Heart right ventricle (tissue), 16 donors: ENCODE measurements at places on chromosomes 12 and 14.
A peak's percentile ranks its signal among the peaks of the same experiment; 100 is the strongest.

DNA sequence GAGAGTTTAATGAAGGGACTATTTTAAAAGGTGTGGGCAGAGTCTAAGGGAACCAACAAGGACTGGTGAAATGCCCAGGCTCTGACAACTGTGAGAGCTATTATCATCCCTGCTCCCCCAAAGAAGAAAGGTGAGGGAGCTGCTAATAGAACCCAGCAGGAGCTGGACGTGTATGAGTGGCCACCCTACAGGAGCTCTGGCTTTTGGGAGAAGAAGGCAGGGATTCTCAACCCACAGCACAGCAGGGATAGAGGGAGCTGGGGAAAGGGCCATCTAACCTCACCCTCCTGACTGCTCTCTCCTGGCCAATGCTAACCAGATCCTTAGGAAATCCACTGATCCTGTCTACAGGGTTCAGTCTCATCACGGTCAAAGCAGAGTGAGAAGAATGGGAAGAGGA is 57.1 kb downstream of the GRIN2B start:
- DNase-seq, result no peak

- no peak for DNase-seq
These were observed 40.9 kb upstream of the SMUG1 start for GRCh38 chr12:54229624-54230212.

GRCh38 chr14:58479975-58480374 is 52.5 kb downstream of the KIAA0586 start:
- no peak for DNase-seq

DNA sequence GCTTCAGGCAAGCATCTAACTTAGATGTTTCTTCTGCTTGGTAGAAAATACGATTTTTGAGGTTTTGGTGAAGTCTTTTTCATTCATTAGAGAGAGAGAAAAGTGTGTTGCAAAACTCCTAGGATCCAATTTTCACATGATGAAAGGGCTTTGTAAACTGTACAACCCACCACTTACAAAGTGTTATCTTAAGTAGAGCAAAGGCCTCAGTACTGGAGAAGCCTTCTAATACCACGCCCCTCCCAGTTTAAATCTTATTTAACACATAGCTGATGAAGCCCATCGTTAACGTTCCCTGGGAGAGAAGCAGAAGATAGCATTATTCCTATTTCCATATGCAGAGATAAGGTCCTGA is 869 bp downstream of the APOLD1 start:
- no peak for DNase-seq

DNA sequence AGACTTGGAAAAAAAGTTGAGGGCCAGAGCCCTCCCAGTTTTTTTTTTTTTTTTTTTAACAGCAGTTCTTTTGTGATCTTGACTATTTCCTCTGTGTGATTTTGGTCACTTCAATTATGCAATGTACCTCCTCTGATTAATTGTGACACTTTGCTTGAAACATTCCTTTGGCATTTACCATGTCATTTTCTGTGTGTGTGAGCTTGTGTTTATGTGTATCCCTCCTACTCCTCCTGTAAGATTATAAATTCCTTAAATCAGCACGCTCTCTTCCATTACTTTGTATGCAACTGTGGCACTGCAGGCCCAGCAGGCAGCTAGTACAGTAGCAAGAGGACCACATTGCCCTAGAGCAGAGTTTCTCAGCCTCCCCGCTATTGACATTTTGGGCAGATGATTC is 33.2 kb upstream of the GALNT16 start:
- no peak for DNase-seq

DNA sequence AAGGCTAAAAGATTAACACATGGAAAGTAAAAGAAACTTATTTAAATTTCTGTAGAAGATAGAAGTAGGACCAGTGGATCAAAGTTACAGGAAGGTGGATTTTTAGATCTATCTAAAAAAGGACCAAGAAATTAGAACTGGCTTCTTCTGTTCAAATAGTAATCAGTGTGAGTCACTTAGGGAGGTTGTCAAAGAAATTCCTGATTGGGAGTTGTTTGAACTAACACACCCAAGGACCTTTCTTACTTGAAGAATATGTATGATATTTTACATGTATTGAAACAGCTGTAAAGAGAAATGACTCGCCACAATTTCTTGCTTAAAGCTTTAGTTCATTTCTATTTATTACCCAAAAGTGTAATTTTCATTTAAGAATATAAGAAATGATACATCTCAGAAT is 256.9 kb downstream of the RAD51B start:
- DNase-seq, result no peak

DNA sequence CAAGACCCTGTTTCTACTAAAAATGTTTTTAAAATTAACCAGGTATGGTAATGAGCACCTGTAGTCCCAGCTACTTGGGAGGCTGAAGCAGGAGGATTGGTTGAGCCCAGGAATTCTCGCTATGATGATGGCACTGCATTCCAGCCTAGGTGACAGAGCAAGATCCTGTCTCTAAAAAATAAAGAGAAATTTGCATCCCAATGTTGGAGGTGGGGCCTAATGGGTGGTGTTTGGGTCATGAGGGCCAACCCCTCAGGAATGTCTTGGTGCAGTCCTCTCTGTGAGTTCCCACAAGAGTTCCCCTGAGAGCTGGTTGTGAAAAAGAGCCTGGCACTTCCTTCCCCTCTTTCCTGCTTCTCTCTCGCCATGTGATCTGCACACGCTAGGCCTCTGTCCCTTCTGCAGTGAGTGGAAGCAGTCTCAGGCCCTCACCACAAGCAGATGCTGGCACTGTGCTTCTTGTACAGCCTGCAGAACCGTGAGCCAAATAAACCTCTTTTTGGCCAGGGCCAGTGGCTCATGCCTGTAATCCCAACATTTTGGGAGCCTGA is 11.3 kb downstream of the ACOT6 start:
- no peak for DNase-seq

DNA sequence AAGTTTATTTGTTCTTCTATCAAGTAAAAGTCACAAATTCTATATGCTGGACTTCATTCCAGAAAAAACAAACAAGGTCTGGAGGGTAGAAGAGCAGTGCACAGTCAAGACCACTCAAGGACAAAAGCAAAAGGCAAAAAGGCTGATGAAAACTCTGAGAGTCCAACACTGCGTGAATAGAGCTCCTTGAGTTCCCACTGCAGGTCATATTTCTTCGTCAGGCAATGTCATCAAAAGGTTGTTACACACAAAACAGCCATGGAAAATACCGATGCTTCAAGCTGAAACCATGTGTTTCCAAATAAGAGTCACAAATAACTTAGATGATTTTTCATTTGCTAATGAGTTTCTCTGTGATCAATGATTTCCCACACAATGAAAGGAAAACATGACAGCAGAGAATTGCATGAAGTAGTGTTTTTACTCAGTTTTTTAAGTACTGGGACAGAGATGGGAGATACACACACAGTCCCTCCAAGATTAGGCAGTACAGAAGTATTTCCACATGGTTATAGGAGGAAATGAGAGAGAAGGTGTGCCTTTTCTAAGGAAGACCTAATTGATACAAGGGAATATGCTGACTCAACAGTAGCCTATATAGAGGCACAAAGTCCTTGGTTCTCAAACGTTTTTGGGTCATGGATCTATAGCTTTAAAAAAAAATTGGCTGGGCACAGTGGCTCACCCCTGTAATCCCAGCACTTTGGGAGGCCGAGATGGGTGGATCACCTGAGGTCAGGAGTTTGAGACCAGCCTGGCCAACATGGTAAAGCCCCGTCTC is 177.7 kb downstream of the MED13L start:
- no peak for DNase-seq

DNA sequence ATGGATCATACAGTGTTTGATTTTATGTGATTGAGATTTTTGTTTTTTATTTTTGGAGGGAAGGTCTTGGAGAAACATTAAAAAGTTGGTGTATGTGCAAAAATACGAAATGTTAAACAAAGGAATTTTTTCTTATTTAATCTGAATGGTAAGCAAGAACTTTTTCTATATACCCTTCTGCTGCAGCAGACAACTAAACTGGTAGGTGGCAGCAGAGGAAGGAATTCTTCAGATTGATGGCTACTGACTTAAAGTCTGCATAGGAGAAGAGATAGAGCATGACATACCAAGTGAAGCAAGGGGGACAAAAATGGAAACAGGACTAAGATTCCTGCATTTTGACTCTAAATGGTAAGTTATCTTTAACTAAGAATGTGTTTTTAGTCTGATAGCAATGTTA is 42.0 kb upstream of the A2ML1 start:
- DNase-seq, result no peak

GRCh38 chr12:117412465-117413188 is 51.2 kb upstream of the NOS1 start:
- peak; percentile 23 for DNase-seq

GRCh38 chr14:101133068-101133467 is 229.5 kb upstream of the RTL1 start:
- no peak for DNase-seq

- no peak for DNase-seq
These were observed 705.8 kb upstream of the USP15 start for GRCh38 chr12:61554268-61555008.

GRCh38 chr14:47520382-47520781 is 155.0 kb downstream of the MDGA2 start:
- DNase-seq, result no peak

DNA sequence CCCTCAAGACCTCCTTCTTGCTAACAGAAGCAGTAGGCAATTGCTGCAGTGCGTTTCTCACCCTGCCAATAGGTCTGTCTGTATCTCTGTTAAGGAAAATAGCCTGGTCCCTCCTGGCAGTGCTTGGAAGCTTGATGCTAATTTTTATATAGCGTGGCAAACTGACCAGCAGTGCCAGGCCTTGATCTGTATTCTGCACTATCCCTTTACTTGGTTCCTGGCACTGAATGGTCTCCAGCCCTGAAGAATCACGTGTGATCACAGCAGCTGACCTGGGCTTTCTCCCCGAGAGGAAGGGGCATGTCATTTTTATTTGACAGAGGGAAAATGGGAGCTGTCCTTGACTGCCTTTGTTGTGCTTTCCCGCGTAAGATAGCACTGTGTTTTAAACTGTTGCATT is 48.7 kb upstream of the TRAF3 start:
- DNase-seq, result no peak

DNA sequence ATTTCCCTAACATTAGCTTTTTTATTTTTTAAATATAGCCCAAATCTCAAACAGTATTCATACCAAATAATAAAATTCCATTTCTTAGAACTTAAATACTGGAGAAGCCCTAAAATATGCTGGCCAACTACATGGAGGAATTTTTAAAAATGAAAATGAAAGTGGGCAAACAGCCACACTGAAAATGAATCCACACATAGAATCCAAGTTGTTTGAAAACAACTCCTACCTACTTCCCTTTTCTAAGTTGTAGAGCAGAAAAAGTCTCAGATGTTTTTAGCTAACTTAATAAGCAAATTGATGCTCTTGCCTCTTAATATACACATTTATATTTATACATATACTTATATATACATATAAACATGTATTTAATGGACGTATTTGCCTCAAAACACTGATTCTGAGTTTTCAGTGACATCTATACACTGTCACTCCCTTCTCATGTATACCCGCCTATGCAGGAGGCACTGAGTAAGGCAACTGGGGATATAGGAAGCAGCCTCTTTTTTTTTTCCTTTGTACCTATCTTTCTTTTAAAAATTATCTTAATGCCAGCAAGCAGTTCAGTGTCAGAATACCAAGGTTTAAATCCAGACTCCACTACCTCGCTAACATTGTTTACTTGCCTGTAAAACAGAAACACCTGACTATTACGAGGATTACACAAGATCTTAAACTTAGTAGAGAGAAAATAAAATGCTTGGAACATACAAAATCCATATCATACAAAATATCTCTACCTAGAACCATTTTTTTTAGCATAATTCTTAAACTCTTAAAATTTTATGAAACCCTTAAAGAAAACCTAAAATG is 13.3 kb downstream of the DICER1 start:
- no peak for DNase-seq

DNA sequence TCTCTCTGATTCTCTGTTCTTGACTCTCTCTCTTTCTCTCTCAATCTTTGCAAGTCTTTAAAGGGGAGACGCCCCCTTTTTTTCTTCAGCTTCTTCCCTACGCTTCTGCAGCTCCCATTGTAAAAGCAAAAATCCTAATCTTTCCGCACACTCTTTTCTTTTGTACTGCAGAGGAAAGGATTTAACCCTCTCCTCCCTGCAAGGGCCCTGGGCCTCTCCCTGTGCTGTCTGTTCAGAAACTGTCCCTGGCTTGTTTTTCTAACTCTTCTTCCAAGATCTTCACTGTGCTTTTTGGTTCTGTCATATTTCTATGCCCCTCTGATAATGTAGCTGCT is 10.9 kb upstream of the SALL2 start:
- no peak for DNase-seq

- no peak for DNase-seq
These were observed 5.6 kb upstream of the ADGRD1 start for GRCh38 chr12:130948136-130948535.

DNA sequence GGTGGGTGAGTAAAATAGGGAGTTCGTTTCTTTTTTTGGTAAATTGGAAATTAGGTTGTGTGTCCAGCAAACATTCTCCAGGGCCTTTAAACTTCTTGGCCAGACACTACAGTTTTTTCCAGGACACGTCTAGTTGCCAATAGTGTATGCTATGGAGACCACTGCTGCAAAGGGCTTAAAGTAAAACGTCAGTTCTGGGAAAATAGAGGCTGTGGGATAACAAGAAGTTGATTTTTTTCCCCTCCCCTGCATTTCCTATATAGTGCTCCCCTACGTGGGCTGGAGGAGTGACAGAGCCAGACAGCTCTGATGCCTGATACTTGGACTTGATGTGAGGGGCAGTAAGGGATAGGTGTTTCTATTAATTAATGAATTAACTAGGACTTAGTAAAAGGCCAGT is 2.4 kb downstream of the ACVR1B start:
- DNase-seq, result no peak

GRCh38 chr12:25463521-25463920 is 89.6 kb downstream of the LMNTD1 start:
- DNase-seq, result no peak

GRCh38 chr12:113242026-113242418 is 20.8 kb downstream of the TPCN1 start:
- DNase-seq, result no peak

DNA sequence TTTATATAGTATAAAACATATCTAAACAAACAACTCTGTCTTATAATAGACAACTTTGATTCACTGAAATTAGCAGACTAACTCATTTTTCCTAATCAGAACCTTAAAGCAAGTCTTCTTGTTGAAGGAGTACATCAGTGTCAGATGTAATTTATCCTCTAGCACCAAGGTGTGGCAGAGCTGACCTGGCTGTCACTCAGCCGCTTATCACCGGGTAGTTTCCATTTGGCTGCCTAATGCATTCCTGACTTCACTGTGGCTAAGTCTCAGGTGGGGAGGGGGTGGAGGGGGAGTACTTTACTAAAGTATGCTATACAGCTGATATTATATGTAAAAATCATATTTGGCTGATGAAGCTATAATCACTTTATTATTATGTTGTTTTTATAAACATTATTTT is 339.9 kb upstream of the RGS6 start:
- DNase-seq, result no peak

DNA sequence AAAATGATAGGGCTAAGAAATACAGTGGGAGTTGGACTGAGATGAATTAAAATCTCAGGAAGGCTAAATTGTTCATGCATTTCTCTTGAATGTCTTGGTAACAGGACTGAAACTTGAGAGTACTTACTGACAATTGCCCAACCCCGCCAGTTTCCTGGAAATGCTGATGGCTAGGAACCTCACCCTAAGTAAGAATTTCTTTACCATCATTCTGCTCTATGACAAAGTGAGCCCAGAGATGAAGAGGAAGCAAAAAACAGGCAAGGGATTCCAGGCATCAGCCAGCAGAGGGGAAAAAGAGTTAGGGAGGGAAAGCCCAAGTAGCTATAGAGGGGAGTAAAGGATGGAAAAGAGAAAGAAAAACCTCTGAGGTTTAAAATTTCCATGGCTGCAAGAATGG is 397.7 kb downstream of the MDGA2 start:
- no peak for DNase-seq
